Right atrium auricular region (tissue), 2 donors: ENCODE measurements at places on chromosomes 5 and 9.

- DNase-seq = peak; percentile 77
Measured at GRCh38 chr5:134451936-134452505, 40.3 kb upstream of the CDKN2AIPNL start.

DNA sequence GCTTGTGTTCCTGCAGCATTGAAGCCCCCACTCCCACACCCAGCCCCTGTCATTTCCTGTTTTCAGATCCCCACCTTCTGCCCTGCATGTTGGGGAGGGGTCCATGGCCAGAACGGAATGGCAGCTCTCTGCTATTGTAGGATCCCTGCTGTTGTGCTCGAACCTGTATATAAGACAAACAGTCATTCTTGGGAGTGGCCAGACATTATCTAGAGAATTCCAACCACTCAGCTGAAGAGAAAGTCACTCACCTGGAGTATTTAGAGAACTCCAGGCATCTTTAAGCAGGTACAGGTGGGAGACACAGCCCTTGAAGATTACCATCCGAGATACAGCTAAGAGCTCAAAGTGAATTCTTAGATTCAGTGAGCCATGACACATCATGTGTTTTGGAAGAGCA lies 96.1 kb downstream of the C9orf152 start:
- no peak for DNase-seq

- no peak for DNase-seq
Measured at GRCh38 chr5:61139094-61139873, 23.0 kb downstream of the SMIM15 start.

DNA sequence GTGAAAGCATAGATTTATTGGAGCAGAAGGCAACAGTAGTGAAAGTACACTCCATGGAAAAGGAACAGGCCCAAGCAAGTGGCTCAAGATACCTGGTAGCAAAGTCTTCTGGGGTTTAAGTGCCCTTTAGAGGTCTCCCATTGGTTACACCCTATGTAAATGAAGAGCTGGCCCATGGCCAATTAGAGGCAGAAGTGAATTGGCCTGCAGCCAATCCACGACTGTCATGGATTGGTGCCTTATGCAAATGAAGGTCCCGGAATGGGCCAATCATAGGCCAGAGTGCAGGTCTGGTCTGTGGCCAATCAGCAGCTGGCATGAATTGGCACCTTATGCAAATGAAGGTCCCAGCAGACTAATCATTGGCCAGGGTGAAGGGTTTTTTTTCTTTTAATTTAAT lies 64.2 kb upstream of the PCSK5 start:
- DNase-seq = no peak

GRCh38 chr9:38032266-38033110 lies 36.5 kb downstream of the SHB start:
- no peak for DNase-seq

DNA sequence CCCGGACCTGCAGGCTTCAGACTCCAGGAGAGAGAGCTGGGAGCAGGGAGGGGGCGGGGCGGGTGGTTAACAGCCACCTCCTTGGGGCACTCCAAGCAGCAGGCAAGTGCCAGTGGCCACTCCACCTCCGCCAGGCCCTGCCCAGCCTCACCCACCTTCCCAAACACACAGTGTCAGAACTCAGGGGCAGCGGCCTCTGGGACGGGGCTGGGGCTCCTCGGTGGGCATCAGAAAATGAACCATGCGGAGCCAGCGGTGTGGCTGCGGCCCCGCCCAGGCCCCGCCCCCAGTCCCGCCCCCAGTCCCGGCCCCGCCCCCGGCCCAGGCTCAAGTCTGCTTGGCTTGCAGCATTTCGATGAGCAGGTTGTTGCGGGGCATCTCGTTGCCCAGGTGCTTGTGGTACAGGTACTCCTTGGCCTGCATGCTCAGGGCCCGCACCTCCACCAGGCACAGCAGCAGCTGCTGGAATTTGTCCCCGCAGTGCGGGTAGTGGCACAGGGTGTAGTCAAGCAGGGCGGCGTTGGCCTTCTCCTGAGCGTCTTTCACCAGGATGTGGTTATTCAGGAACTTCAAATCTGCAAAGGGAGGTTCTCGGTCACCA lies 24.7 kb downstream of the NR5A1 start:
- DNase-seq = no peak

DNA sequence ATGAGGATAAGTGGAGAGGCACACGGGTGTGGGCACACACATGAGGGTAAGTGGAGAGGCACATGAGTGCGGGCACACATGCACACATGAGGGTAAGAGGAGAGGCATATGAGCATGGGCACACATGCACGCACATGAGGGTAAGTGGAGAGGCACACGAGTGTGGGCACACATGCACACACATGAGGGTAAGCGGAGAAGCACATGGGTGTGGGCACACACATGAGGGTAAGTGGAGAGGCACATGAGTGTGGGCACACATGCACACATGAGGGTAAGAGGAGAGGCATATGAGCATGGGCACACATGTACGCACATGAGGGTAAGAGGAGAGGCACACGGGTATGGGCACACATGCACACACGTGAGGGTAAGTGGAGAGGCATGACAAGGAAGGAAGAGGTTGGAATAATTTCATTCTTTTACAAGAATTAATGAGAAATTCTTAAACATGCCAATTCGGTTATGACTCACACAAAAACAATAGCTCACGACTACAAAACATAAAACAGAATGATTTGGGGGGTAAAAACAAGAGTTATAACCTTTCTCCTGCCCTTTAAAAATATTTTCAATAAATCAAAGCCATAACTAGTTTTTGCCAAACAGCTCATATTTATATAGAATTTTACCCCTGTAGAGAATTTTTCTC lies 67.5 kb downstream of the APBA1 start:
- no peak for DNase-seq

DNA sequence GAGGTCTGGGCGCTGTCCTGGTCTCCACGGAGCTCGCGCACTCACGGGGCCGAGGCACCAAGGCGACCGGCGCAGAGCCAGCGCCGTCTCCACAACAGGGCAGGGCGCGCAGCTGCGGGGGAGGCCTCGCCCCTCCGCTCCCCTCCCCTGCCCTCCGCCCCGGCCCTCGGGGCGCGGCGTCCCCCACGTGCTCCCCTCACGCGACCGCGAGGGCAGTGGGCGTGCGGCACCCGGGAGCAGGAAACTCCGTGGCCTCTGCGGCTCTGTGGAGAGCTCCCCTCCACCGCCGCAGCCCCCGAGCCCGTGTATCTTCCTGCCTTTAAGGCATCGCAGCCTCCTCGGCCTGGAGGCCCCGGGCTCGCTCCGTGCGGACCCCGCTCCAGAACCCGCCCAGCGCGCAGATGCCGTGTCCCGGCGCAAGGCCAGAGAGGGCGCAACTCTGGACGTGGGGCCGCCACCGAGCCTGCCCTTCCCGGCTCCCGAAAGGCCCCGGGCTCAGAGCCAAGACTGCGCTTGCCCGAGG lies 708 bp upstream of the TUBB4B start:
- peak; percentile 76 for DNase-seq

DNA sequence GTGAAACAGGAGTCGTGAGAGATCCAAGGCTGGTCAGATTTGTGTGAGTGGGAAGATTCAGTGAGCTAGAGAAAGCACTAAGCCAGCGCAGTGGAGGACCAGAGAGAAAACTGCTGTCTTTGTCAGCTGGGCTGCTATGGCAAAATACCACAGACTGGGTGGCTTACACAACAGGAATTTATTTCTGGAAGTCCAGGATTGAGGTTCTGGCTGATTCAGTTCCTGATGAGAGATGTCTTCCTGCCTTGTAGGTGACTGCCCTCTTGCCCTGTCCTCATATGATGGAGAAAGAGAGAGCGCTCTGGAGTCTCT lies 24.2 kb upstream of the ANKRD33B start:
- no peak for DNase-seq

DNA sequence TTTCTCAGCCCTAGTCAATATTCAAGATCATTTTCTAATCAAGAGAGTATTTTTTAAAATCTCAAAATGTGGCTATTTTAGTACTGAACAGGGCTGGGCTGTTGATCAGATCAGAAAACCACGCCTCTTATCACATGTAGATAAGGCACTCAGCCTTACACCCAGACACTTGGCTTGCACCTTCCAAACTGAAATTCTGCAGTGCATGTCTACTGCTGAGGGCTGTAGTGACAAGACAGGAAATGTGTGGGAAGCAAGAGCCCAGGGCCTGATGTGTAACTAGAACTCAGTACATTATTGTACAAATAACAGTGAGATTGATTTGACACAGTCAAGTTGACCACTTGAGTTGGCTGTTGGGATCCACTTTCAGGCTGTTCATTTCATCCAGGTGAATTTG lies 48.6 kb downstream of the UBE2QL1 start:
- no peak for DNase-seq

GRCh38 chr5:43315263-43315662 lies 2.1 kb upstream of the HMGCS1 start:
- DNase-seq = no peak

DNA sequence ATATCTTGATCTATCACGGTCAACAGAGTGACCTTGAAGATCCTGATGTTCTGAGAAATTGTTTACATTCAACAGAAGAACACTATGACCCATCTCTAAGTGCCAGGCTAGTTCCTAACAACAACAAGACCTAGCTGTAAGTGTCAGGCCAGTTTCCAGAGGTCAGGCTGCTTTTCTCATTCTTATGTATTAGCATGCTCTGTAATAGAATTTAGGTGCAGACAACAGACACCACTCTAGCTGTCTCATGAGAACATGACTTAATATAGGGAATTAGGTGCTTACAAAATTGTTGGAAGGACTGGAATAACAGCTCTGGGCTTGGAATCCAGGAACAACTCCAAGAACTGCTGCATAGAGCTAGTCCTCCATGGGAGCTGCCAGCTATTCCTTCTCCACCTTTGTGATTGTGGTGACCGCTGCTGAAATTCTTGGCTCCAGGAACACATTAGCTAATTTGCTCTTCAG lies 138.7 kb downstream of the SNX18 start:
- DNase-seq = no peak

DNA sequence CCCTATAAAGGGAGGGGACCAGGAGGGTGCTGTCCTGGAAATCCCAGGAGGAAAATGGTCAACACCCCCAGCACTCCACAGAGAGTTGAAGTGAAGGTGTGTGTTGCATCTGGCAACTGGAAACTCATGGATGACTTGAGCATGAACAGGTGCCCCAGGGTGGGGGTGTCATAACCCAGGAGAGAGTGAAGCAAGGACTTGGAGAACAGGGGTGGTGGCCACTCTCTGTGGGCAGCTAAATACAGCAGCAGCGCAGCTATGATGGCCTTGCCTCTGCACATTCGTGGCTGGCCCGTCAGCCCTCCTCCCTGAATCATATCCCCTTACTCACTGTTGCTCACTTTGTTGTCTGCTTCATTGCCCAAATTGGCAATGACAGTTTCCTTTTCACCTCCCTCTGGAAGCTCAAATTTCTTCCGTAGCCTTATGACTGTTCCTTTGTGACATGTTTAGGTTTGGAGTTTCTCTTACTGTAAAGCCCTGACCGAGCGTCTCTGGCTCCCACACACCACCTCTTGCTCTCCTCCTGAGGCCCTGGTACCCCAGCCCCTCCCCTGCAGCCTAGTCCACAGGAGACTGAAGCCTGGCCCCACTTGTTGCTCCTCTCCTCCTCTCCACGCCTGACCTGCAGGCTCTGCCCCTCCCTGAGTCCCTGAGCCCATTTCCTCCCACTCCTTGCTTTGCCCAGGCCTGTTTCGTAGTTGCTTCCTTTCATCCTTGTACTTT lies 185.8 kb downstream of the CD180 start:
- no peak for DNase-seq

DNA sequence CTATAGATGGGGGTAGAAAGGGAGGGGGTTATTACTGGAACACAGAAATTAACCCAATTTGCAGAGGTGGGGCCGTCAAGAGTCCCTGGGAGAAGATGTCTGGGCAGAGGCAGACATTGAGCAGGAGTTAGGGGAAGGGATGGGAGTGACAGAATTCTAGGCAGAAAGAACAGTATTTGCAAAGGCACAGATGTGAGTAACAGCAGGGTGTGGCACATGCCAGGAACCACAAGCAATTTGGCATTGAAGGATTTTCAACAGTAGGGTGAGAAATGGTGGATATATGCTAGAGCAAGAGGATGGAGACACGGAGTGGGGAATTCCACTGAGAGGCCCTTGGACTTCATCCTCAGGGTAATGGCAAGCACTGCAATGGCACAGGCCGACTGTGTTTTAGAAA lies 71.6 kb upstream of the FRRS1L start:
- no peak for DNase-seq

- DNase-seq = no peak
Measured at GRCh38 chr5:162657076-162657475, 589.5 kb downstream of the GABRG2 start.

- no peak for DNase-seq
Measured at GRCh38 chr5:79109527-79110492, 1.8 kb upstream of the BHMT start.

DNA sequence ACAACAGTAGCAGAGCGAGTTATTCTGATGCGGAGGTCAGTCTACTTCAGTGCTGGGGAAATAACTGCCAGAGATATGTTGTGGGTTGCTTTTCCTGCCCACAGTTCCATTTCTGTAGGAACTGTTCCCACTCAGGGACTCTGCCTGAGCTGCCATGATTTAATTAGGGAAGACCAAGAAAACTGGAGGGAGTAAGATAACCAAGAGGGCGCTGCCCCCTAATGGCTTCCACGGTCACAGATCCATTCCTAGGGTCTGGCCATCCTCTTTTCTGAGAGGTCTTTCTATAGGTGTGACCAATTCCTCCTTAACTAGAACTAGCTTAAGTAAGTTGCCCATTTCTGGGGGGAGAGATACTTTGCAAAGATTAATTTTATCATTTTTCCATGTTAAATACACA lies 125.9 kb downstream of the APBA1 start:
- no peak for DNase-seq

DNA sequence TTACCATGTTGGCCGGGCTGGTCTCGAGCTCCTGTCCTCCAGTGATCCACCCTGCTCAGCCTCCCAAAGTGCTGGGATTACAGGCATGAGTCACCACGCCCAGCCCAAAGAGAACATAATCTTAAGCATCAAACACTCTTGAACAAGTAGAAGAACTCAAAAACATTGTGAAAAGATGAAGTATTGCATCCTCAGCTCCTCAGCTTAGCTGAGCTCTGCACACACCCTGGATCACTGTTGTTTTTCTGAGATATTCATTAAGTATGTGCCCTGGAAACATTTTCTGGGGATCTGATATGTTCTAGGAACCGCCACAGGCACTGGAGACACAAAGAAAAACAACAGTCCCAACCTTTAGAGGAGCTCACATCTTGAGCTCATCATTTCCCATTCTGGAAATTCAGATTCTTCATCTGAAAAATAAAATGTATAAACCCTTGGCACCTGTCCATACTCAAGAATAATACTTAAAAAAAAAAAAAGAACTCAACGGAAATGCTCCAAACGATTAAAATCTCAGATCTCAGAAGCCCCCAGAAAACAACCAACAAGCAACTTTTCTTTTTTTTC lies 62.2 kb upstream of the ZNF462 start:
- DNase-seq = no peak

- DNase-seq = no peak
Measured at GRCh38 chr9:117681888-117682287, 22.3 kb upstream of the TLR4 start.
